AG09319 (cell line): ENCODE measurements at places on chromosomes 1 and 21.

GRCh38 chr1:198620951-198621824 lies 17.7 kb upstream of the PTPRC start:
- DNase-seq: no peak

- DNase-seq: no peak
Measured at GRCh38 chr1:225851805-225852204, 30.4 kb downstream of the TMEM63A start.

- DNase-seq: peak; percentile 78
Measured at GRCh38 chr1:8985915-8986813, 40.1 kb downstream of the SLC2A7 start.

DNA sequence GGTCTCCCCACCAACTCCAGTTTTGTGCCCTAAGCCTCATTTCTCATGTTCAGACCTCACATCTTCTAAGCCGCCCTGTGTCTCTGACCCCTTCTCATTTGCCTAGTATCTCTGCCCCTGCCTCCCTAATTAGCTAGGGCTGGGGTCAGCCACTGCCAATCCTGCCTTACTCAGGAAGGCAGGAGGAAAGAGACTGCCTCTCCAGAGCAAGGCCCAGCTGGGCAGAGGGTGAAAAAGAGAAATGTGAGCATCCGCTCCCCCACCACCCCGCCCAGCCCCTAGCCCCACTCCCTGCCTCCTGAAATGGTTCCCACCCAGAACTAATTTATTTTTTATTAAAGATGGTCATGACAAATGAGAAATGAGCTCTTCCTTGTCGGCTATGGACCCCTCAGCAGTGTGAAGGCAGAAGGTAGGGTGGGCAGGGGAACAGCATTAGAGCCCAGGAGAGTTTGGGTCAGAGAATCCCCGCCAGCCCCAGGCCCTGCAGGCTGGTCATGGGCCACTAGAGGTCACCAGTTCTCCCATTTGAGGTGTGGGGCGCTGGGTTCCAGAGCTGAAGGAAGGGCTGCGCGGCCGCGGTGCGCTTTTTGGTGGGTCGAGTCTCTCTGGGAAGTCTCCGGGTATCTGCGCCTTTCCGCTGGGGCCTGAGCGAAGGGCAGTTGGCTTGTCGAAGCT lies 11.5 kb downstream of the ADAMTSL4 start:
- DNase-seq: no peak

GRCh38 chr1:169312084-169312954 lies 55.3 kb downstream of the NME7 start:
- DNase-seq: peak; percentile 52
